IPS DF 6.9 (cell line): ENCODE measurements at places on chromosomes 5 and 9.

DNA sequence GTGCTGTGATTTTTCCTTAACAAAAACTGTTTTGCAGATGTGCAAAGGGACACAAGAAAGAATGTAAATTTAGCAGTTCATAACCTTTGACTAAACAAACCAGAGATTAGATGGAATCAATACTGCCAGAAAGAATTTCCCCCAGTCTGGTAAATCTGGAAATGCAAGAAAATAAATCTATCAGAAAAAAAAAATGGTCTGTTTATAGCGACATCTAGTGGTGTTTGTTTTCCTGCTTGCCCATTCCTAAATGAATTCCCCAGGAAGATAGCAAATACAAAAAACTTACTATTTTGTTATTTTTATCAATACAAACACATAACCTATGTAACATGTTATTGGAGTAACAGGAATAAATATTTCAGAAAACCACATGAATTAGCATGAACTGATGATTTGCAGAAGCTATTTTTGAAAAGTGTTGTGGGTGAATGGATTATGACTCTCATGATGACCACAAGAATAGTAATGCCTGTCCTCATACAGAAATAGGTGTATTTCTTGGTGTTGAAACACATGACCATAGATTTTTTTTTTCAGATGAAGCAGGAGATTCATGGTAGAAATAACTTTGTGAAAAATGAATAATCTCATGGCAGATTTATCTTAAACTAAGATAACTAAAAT, 1703.8 kb downstream of the MAT2B start:
- DNase-seq, result no peak

- peak; percentile 39 for DNase-seq
Measured at GRCh38 chr5:147509710-147510651, at the start of gene DPYSL3. DPYSL3 (minus strand) TSS chr5:147510068; CDS start chr5:147509858, 210 bp downstream.

GRCh38 chr5:151328734-151329133, 18.6 kb downstream of the SLC36A2 start:
- no peak for DNase-seq

DNA sequence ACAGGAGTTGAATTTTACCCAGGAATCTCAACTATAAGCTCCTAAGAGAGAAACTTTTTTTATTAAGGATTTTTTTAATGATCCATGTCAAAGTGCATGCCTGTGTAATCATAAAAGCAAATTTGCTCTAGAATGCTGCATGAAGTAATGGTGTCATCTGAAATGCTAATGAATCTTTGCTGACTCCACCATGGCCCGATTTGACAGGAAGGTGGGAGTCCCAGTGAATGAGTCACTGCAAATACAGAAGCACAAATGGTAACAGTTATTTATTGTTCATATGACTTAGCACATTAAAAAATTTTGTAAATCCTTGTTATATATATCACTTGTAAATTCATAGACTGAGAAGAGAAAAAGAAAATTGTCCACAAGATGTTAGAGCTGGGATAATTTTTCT, 341.3 kb downstream of the RASEF start:
- no peak for DNase-seq

GRCh38 chr5:64746446-64746845, 22.0 kb downstream of the SREK1IP1 start:
- no peak for DNase-seq

DNA sequence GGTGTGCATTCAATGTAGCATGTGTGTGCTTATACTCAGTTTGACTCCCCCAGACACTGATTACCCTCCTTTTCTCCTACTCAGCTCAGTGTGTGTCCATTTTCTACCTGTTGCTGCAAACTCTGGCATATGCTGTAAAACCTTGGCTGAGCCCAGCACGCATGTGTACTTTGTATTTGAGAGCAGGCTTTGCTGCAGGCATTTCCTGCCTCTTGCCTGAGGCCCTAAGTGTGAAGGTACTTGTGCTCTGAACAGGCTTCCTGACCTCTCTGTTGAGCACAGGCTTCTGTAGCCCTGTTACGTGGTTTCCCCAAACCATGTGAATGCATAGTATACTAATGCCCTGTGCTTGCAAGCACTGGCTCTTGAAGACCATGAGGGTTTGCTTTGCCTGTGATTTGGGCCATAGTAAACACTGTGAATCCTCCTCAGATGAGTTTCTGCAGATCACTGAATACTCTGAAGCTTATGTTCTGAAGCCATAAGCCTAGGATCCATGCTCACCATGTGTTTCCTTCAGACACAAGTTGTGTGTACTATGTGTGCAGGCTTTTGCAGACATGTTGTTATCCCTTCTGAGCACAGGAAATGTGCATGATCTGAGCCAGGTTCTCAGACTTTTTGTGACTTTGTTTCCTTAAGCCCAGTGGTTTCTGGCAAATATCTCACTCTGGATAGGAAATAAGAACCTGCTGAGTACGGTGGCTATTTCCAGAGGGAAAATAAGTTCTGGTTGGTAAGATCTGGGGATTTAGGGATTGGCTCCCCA, 124.9 kb upstream of the RUSC2 start:
- no peak for DNase-seq

- DNase-seq, result no peak
Measured at GRCh38 chr5:16784088-16784487, 152.0 kb downstream of the MYO10 start.

GRCh38 chr5:73030531-73030930, 74.7 kb downstream of the FCHO2 start:
- DNase-seq, result no peak

DNA sequence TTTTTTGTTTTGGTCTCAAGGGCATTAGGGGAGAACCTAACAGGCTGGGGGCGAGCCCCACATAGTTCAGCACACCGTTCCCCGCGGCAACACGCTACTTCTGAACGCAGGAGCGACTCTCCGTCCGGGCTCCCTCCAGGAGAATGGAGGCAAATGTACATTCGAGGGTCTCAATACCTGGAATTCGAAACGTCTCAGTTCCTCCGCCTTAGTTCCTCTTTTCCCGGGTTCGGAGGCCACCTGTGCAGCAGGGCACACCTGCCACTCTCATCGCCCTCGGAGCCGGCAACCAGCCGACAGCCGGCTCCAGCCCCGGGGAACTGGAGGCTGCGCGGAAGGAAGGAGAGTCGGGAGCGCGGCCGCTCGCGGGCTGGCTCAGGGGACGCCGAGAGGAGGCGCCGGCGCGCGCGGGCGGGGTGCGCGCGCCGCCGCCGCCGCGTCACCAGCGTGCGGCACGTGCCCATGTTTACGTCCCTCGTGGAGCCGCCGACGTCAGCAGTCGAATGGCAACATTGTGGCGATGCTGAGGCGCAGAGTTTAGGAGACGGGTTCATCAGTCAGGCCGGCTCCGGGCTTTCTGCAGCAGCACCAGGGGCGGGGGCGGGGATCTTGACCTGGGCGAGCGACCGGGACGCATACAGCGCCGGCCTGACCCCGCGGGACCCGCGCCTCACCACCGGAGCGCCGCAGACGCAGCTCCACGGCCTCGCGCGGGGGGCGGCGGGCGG, at the start of gene JMY:
JMY (plus strand) TSS at position 498 of the 728 bp plus-strand sequence. CDS start 520 bp downstream, outside the sequence.
- DNase-seq, result no peak

GRCh38 chr9:97924386-97924785, 2.1 kb upstream of the TRMO start:
- no peak for DNase-seq

- DNase-seq, result no peak
Measured at GRCh38 chr5:87245451-87245850, 22.2 kb upstream of the RASA1 start.

DNA sequence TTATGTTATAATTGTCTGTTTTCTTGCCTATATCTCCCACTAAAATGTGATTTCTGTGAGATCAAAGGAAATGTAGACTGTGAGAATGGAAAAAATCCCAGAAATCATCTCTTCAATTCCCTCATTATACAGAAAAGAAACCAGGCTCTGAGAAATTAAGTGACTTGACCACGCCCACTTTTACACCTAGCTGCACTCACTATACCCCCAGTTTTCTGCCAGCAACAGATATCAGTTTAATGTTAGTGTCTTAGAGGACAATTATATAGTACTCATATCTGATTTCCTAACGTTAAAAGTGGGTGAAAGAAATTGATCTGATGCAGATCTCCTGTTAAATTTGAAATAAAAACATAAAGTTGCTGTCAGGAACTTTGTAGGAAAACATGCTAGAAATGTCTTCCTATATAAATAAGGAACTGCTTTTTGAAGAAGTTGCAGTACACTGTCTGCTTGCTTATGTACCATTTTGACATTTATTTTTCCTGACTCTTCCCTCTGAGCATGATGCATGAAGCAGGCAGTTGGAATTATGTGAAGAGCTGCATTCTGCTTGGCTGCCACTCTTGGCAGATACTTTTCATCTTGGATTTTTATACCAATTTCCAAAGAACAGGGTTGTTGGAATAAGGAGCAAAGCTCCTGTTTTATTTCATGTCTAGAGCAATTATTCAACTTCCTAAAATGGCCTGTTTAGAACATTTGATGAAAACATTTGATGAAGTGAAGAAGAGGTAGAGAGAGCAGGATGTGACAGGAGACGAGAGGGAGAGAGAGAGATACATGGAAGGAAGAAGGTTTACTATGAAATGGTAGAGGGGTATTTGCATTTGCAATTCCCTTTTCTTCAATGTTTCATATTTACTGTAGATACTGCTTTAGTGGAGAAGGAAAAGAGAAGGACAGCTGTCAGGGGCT, 57.3 kb upstream of the RICTOR start:
- no peak for DNase-seq

- DNase-seq, result no peak
Measured at GRCh38 chr9:6893350-6894131, 135.8 kb downstream of the KDM4C start.

GRCh38 chr5:1877103-1878049, 5.3 kb downstream of the IRX4 start:
- DNase-seq, result no peak

DNA sequence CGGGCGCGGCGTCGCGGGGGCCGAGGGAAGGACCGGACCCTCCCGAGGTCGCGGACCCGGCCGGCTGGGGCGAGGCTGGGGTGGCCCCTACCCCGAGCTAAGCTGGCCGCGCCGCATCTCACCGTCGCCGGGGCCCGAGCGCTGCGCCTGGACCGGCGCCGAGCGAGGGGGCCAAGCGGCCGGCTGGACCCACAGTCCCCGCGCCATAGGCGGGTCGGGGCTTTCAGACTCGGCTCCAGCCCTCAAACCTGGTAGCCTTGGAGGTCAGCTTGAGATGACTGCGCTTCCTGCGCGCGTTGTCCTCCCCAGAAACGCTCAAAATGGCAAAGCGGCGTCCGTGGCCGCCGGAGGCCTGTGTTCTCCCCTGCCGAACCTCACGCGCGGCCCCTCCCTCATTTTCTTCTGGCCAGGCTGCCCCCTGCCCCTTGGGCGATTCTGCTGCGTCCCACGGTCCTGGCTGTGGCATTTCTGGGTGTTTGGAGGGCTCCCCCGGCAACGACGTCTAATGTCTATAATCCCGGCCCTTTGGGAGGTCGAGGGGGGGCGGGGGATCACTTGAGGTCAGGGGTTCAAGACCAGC, 8.7 kb upstream of the GRIN1 start:
- no peak for DNase-seq

- no peak for DNase-seq
Measured at GRCh38 chr5:11737010-11737409, 167.2 kb downstream of the CTNND2 start.

- DNase-seq, result no peak
Measured at GRCh38 chr9:110029429-110029955, 178.5 kb downstream of the C9orf152 start.

DNA sequence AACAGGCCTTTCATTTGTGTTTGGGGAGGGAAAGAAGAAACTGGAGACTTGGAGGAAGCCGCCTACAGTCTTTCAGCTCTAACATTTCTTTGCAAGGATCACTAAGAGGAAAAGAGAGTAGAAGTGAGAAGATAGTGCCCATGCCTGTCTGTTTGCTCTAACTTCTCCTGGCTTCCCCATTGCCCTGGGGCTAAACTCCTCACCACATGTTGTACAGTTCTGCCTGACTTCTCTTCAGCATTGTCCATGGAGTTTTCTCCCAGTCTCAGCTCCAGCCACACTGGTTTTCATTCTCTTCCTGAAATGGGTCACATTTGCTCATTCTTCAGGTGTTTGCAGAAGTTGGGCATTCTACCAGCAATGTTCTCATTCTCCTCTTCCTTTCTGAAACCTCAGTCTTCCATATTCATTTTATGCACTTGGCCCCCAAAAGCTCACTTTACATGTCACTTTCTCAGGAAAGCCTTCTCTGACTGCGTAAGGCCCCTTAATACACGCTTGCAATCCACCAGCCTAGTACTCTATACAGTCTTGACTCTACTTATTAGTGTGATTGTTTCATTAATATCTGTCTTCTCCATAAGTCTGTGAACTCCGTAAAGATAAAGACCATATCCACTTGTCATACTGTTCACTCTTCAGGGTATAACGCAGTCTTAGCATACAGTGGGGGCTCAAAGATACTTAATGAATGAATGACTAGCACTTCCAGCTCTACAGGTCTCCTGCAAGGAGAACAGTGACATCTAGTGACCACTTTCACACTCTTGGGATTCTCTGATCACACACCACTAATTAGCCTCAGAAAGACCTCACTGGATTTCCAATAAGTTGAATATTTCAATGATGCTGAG, 40.2 kb upstream of the TRIM32 start:
- DNase-seq, result no peak

DNA sequence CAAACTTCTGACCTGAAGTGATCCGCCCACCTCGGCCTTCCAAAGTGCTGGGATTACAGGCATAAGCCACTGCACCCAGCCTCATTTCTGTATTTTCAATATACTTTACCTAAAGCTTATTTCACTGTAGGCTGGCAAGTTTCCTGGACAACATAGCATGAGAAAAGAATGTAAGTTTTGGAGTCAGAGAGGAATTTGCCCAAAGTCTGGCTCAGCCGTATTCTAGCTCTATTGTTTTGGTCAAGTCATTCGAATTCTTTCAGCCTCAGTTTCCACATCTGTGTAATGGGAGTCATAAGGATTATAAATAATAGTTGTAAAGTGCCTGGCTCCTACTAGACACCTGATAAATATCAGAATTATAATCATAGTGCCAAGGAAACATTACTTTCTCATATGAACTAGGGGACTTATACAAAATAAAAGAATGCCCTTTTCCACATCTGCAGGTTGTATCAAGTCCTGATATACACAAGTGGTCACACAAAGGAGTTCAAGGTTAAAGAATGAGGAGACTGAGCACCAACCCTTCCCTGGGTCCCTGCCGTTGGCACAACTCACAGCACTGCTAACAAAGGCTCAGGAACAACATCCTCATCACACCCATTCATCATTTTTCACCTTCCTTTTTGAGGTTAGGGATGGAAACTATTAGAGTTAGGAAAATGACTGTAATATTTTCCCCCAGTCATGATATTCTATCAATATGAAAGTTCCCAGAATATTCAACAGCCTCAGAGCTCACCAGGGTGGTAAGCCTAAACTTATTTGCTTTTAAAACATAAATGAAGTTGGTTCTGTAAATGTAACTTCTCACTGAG, 34.6 kb upstream of the RAI14 start:
- DNase-seq, result no peak

GRCh38 chr5:155726267-155726666, 600.7 kb upstream of the SGCD start:
- DNase-seq, result peak; percentile 27

GRCh38 chr9:15317836-15318235, 10.8 kb upstream of the TTC39B start:
- DNase-seq, result no peak

DNA sequence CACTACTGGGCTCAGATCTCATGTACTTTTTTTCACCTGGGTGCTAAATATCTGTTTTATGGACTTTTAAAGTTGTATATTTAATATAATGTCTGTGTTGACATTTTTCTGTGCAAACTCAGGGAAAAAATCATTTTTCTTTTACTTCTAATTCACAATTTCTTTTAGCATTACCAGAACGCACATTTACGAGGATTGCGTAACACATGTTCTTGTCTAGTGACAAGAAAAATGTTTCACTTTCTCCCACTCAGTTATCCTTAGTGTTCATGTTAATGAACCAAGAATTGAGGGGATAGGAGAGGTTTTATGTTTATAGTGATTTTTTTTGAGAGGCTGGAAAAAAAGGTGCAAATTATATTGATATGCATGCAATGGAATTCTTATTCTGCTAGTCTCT, 86.3 kb upstream of the PJA2 start:
- no peak for DNase-seq
